ENCODE measurements at places on chromosomes 12 and 14. TPM values are rescaled to one million over a fixed set of nuclear protein-coding genes. Genes with fewer than 3 reads are reported as not detected.

The PLEKHG7 gene
- total RNA-seq, result not detected

The OVCH1 gene
- total RNA-seq, result under 0.01 TPM

The SRSF9 gene
- total RNA-seq, result 251 TPM

The GNPTAB gene
- 33.5 TPM for total RNA-seq

The CSRP2 gene
- 11.7 TPM for total RNA-seq

The MEG3 gene
- 112 TPM for total RNA-seq

The NOC4L gene
- total RNA-seq, result 9.0 TPM

The LMO3 gene
- total RNA-seq, result 0.56 TPM

The NXPH4 gene
- total RNA-seq, result 4.4 TPM

The NANOG gene
- not detected for total RNA-seq

The LRTM2 gene
- not detected for total RNA-seq

The DACT1 gene
- total RNA-seq, result 16.9 TPM

Data from regular cardiac myocyte (primary cell).